Activated CD8-positive, alpha-beta memory T cell treated with anti-CD3 and anti-CD28 coated beads, Interleukin-2, amount 10 ng/mL, durations not matched to agents 7 days and 5 days (primary cell): ENCODE measurements at places on chromosomes 7 and 10. TPM values are rescaled to one million over a fixed set of nuclear protein-coding genes. Genes with fewer than 3 reads are reported as not detected.

DNA sequence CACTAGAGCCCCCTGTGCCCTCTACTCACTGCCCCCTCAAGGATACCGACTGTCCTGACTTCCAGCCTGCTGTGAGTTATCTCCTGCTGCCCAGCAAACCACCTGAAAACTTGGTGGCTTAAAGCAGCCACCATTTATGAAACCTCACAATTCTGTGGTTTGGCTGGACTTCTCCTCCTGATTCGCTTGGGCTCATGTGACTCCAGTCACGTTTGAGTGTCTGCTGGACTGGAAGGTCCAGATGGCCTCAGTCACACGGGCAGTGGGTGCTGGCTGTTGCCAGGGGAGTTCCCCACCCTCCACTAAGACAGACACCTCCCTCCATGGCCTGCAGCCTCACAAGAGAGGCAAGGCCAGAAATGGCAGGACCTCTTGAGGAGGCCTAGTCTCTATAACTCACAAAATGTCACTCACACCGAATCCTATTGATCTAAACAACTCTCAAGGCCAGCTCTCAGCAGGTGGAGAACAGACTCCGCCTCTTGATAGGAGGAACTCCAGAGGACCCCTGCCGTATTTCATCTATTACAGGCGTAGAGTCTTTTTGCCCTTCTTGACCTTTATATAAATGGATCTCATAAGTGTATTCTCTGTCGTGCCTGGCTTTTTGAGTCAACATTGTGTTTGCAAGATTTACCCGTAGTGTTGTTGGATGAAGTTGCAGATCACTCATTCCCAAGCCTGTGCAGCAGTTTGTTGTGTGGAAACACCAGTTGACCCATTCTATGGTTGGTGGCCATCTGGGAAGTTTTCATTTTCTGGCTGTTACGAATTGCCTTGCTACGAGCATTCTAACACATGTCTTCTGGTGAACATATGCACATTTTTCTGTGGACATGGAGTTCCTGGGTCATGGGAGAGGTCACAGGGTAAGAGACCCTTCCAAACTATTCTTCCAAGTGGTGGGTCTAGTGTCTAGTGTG is 48.3 kb downstream of the ZMIZ1 start:
- H3K27ac ChIP-seq = no peak overlapping the region
- H3K36me3 ChIP-seq = no peaks in the 10 kb centered on the region
- peaks cover 19% of the 10 kb centered on the region for H3K4me1 ChIP-seq
- H3K4me3 ChIP-seq = no peak overlapping the region

The H2BK1 gene
- total RNA-seq = not detected

GRCh38 chr10:24674892-24675632 is 48.6 kb downstream of the ARHGAP21 start:
- no peaks in the 10 kb centered on the region for H3K27me3 ChIP-seq
- H3K4me3 ChIP-seq = no peak overlapping the region
- H3K36me3 ChIP-seq = peaks cover 2% of the 10 kb centered on the region

The TMEM196 gene
- total RNA-seq = not detected

The CALML3 gene
- total RNA-seq = not detected

- no peaks in the 10 kb centered on the region for H3K36me3 ChIP-seq
- H3K27me3 ChIP-seq = no peaks in the 10 kb centered on the region
- H3K4me3 ChIP-seq = no peak overlapping the region
- no peaks in the 10 kb centered on the region for H3K4me1 ChIP-seq
- no peak overlapping the region for H3K27ac ChIP-seq
These were observed 48.8 kb downstream of the PNLIPRP3 start for GRCh38 chr10:116476461-116476860.

DNA sequence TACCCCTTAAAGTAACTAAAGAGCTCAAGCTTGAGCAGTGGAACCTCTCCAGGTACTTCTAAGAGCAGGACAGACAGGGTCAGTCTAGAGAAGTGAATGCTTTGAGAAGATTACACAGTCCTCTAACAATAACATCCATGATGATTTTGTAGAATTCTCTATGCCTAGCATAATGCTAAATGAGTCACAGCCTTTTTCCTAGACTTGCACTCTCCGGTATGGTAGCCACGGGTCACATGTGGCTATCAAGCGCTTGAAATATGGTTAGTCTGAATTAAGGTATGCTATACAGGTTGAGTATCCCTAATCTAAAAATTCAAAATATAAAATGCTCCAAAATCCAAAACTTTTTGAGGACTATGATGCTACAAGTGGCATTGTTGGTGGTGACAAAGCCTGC is 166.6 kb upstream of the MKLN1 start:
- peaks cover 2% of the 10 kb centered on the region for H3K36me3 ChIP-seq
- DNase-seq = no peak
- no peak overlapping the region for H3K27ac ChIP-seq
- H3K27me3 ChIP-seq = no peaks in the 10 kb centered on the region

GRCh38 chr7:2472739-2473138 is 3.5 kb downstream of the GRIFIN start:
- H3K4me1 ChIP-seq = peaks cover 12% of the 10 kb centered on the region
- H3K27me3 ChIP-seq = peaks cover 19% of the 10 kb centered on the region
- no peak overlapping the region for H3K4me3 ChIP-seq
- H3K36me3 ChIP-seq = no peaks in the 10 kb centered on the region
- no peak overlapping the region for H3K27ac ChIP-seq
- DNase-seq = no peak

The LIPJ gene
- not detected for total RNA-seq

The FEZF1 gene
- total RNA-seq = not detected

DNA sequence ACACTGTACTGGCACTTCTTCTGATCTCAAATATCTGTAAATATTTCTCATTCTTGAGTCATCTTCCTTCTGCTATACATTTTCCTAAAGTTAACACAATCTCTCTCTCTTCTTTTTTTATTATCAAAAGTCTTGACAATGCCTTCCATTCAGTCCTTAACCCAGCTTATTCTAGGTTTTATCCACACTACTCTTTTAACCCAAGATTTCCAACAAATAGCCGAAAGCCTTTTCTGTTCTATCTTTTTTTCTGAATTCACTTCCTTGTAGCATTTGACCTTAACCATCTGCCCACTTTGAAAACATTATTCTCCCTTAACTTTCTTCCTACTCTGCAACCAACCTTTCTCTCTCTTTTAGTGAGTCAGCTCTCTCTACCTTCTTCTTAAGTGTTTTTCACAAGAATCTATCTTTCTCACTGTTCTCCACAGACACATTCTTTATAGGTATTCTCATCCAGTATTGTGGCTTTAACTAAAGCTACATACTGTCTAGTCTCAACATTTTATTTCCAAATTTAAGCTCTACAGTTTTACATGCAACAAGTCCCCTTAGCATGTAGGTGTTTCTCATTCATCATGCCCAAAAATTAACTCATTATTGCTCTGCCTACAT is 915.6 kb downstream of the KCNMA1 start:
- no peaks in the 10 kb centered on the region for H3K4me1 ChIP-seq
- H3K27me3 ChIP-seq = no peaks in the 10 kb centered on the region
- H3K27ac ChIP-seq = no peak overlapping the region
- H3K36me3 ChIP-seq = no peaks in the 10 kb centered on the region
- no peak overlapping the region for H3K4me3 ChIP-seq
- DNase-seq = no peak

DNA sequence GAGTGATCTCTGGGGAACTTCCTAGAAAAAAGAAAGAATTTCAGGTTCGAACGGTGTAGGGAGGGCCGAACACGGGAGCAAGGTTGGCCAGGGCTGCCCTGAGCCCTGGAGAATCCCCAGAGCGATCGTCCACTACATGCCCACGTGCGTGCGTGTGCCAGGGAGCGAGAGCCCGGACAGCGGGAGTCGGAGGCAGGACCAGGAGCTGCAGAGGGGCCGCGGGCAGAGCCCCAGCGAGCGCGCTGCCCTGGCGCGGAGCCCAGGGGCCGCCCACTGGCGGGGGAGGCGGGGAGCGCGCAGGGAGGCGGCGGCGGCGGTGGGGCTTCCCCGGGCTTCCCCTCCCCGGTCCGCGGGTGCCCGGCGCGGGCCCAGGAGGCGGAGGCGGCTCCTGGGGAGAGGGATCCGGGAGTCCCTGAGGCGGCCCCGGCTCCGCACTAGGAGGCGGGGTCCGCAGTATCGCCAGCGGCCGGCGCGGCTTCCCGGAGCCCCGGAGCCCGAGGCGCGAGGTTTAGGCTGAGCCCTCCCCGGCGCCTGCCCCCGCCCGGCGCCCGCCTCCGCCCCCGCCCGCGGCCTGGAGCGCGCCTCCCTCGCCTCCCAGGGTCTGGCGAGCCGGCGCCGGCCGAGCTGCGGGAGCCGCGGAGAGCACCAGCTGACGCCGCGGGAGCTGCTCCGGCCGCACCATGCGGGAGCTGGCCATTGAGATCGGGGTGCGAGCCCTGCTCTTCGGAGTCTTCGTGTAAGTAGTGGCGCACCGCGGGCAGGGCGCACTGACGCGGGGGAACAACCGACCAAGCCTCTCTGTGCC is at the start of gene PLPP4:
Gene PLPP4, plus strand, starts transcription at position 602 of the 805 bp plus-strand sequence. Its CDS starts 79 bp downstream, at position 681.
- H3K27ac ChIP-seq = no peak within 1 kb of the TSS
- H3K36me3 ChIP-seq = peaks cover 3% of the 10 kb centered on the region
- no peaks in the 10 kb centered on the region for H3K4me1 ChIP-seq

- H3K4me1 ChIP-seq = no peaks in the 10 kb centered on the region
- H3K27ac ChIP-seq = no peak overlapping the region
- no peak overlapping the region for H3K4me3 ChIP-seq
- H3K27me3 ChIP-seq = peaks cover 10% of the 10 kb centered on the region
These were observed 21.2 kb downstream of the BMPER start for GRCh38 chr7:33926535-33926934.
